ENCODE measurements at places on chromosomes 7 and 10. TPM values are rescaled to one million over a fixed set of nuclear protein-coding genes. Genes with fewer than 3 reads are reported as not detected.

GRCh38 chr10:97798958-97799610, 27.3 kb upstream of the SFRP5 start:
- DNase-seq: no peak

DNA sequence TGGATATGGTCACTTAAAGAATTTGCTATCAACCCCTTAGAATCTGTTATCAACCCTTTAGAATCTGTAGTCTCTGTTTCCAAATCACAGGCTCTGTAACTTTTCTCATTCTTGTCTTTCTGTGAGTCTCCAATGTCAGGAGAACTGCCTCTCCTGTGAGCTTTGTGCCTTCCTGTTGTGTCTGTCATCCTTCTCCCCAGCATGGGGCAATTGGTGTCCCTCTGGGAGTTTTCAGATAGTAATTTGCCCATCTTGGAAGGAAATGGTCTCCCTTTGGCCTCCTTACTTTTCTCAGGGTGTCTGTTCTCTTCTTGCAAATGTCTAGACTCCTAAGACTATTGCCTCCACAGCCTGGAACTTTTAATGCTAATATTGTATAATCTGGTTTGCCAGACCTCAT, 521.9 kb downstream of the NRG3 start:
- DNase-seq: no peak

DNA sequence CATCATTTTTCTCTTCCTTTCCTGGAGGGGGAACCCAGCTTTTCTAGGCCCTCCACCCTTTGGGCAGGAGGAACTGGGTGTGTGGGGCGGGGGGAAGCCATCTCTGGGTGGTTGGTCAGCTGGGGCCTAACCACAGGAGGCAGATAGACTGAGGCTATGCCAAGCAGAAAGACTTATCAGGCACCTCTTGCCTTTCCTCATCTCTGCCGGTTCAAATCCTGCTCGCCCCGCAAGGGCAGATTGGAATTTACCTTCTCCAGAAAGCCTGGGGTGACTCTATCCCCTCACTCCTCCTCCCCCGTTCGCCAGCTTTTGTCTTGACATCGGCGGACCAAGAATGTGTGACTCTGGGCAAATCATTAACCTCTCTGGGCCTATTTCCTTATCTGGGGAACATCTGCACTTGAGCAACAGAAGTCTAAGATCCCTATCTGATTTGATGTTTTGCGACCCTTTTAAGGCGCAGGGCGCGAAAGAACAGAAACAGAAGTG, 584 bp upstream of the GARS1 start:
- no peak for DNase-seq

- no peak for DNase-seq
Measured at GRCh38 chr10:79985481-79986072, 36.7 kb upstream of the SFTPD start.

The FBXO24 gene
- 0.59 TPM for total RNA-seq

The GPNMB gene
- 86.9 TPM for total RNA-seq

DNA sequence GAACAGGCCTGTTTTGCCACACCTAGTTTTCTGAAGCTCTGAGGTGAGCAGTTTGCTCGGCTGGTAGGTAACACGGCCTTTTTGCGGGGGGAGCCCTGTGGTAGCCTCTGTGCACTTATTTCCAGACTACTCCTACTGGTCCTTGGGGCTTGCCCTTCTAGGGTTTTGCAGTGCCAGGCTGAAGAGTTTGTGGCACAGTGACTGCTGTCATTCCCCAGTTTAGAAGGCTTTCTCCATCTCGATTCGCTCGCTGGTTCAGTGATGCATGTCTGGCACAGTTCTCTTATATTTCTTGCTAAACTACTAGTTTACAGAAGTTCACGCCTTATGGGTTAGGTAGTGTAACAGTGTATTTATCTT, 711 bp downstream of the KIF20B start:
- DNase-seq: no peak

DNA sequence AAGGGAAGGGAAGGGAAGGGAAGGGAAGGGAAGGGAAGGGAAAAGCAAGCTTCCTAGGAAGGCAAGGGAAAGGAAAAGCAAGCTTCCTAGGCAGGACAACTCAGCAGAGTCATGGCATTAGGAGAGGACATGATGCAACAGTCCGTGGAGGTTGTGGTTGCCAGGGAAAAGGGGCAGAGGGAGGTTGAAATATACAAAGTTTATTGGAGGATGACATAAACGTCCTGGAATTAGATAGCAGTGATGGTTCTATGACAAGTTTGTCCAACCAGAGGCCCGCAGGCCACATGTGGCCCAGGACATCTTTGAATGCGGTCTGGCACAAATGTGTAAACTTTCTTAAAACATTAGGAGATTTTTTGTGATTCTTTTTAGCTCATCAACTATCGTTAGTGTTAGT, 59.8 kb upstream of the OPN4 start:
- no peak for DNase-seq

The NSUN5 gene
- 28.1 TPM for total RNA-seq

- DNase-seq: no peak
Measured at GRCh38 chr10:110774069-110775019, 97.4 kb upstream of the PDCD4 start.

DNA sequence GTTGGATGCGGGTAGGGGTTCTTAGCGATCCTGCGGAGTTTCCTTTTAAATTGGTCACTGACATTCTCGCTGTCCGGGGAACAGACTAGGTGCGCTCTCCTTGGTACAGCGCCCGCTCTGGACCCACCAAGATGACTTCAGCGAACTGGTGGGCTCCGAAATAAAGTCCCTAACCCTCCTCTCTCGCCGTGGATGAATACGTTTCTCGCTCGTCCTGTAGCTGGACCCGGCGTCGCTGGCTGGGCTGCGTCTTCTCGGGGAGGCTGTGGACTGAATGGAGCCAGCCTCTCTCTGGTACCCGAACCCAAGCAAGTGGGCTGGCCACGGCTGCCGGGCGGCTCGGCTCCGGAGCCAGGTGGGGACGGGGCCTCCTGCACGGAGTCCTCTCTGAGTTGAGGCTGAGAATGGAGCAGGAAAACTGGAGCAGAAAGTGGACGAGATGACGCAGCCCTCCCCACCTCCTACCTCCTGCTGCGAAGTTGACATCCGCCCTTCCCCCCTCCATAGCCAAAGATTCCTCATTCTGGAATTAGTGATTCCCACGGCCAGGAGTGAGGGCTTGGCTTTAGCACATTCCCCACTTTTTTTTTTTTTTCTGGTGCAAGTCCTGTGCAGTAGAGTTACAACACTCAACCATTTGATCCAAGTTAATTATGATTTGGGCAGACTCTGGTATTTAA, 1.5 kb downstream of the UNC5B start:
- DNase-seq: peak; percentile 47

- no peak for DNase-seq
Measured at GRCh38 chr10:104127411-104127810, 5.4 kb downstream of the SFR1 start.

GRCh38 chr10:115093776-115094408, 727 bp downstream of the ATRNL1 start:
- no peak for DNase-seq

GRCh38 chr7:26227987-26228386, 26.4 kb downstream of the CBX3 start:
- no peak for DNase-seq

- DNase-seq: no peak
Measured at GRCh38 chr7:37707754-37708485, 24.4 kb downstream of the GPR141 start.

DNA sequence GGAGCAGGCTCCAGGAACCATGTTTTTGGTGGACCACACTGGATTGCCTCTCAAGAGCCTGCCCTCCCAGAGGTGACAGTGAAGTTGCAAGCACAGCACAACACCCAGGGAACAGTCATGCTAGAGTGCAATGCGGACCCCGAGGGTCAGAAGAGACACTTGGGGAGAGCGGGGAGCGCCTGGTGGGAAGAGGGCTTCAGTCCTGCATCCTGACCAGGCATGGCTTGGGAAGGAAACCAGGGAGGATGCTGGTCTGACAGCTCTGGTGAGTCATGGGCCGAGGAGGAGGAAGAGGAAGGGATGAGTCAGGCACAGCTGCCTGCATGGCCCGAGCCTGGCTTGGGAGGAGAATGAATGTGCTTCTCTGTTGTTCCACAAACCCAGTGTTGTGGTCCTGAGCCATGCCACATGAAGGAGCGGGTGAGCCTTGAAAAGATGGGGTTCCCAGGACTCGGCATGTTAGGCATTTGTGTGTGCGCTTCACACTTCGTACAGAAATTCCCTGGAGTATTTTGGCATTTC, 29.5 kb upstream of the ANKRD2 start:
- DNase-seq: peak; percentile 63

DNA sequence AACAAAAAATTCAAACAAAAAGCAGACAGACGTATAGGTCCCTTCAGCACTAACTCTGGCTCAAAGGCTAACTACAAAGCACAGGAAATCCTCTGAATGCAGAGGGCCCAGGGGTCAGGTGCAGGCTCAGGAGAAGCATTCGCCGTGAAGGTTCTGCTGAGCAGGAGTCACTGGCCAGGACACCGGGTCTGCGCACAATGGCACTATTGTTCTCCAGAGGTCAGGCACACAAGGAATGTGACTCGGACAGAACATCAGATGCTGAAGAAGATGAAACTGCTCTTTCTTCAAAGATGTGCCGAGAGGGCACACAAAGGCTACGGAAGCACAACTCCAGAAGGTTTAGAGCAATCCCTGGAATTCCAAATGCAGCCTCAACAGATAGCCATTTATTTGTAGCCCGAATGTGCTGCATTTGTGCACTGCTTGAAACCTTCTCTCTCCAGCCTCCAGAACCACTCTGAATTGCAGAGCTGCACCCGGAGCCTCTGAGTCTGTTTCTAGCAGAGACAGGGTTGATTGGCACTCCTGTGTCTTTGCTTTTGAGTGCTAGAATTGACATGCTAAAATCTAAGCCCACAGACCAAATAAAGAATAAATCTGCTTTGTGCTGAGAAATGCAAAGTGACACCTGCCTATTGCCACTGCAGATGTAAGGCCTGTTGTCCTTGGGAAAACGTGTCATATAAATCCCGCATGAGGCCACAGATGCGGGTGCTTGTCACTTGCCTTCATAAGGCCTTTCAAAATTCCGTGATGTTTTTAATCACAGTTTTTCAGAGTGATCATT, 85.4 kb upstream of the AFAP1L2 start:
- peak; percentile 28 for DNase-seq

The MAGI2 gene
- 20.2 TPM for total RNA-seq

The LRRC61 gene
- 8.0 TPM for total RNA-seq

The ADCY1 gene
- total RNA-seq: 2.5 TPM

- no peak for DNase-seq
Measured at GRCh38 chr7:135238112-135238744, 4.6 kb downstream of the STRA8 start.

DNA sequence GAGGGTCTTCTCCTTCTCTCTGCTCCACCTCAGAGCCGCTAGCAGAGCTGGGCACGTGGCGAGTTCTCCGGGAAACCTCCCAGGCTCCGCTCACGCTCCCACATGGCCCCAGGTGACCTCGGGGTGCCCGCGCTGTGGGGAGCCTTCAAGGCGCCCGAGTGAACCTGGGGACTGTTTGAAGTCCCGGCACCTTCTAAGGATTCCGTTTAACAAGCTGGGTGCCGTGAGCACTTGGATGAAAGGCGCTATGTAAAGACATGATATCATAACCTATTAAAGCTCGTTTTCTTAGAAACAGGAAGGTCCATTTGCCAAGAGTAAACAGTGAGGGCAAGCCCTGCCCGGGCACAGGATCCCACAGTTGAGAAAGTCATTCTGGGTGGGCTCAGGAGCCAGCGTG, 15.8 kb upstream of the MYL10 start:
- no peak for DNase-seq

DNA sequence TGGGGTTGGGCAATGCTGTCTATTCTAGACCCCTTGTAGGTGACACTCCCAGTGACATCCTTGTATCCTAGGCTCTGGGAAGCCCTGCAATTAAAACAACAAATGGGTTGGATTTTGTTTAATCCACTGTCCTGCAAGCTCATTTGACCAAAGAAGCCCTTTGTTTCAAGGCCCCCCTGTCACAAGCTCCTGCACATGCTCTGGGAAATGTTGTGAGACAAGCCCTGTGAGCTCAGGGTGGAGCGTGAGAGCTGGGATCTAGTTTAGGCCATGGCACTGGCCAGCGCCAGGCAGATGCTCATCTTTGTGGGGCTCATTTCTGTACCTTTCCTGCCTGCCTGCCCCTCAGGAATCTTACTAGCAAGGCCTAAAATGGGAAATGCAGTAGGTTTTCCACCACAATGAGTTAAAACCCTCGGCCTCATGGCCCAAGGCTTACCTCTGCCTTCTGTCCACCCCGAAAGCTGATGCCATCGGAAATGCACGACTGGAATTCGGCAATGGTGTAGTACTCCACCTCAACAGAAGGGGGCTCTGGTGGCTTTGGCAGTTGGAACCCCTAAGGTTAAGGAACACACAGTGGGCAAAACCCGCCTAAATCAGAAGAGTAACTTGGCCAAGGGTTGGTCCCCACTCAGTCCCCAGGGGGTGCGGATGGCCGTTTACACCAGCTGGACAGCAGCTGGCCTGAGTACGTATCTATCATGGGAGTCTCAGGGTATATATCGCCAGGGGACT, 112.0 kb downstream of the NEURL1 start:
- no peak for DNase-seq

The SPAM1 gene
- total RNA-seq: not detected

- no peak for DNase-seq
Measured at GRCh38 chr10:98433371-98433770, 13.4 kb downstream of the HPS1 start.
